ENCODE measurements at places on chromosomes 13 and 19.

- no peak for DNase-seq
Measured at GRCh38 chr13:46295491-46296114, 83.9 kb downstream of the LRRC63 start.

- no peak for DNase-seq
Measured at GRCh38 chr13:41019011-41019487, at the start of gene ELF1. ELF1 (minus strand) TSS chr13:41019316; CDS start chr13:40982054, 37,262 bp downstream.

DNA sequence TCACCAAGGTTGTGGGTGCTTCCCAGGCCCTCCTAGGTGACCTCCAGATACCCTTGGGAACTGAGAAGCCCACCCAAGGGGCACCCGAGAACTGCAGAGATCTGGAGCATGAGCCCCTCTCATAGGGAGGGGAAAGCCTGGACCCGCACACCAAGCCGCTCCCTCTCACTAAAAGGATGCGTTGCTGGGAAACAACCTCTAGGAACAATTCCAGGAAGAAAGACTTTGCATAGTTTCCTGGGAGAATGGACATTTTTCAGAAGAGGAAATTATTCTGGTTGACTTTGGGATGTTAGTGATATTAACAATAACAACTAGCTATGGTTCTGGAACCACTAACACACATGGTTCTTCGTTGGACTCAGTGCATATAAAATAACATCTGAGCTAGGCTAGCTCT is 64.6 kb downstream of the SLC7A1 start:
- no peak for DNase-seq

DNA sequence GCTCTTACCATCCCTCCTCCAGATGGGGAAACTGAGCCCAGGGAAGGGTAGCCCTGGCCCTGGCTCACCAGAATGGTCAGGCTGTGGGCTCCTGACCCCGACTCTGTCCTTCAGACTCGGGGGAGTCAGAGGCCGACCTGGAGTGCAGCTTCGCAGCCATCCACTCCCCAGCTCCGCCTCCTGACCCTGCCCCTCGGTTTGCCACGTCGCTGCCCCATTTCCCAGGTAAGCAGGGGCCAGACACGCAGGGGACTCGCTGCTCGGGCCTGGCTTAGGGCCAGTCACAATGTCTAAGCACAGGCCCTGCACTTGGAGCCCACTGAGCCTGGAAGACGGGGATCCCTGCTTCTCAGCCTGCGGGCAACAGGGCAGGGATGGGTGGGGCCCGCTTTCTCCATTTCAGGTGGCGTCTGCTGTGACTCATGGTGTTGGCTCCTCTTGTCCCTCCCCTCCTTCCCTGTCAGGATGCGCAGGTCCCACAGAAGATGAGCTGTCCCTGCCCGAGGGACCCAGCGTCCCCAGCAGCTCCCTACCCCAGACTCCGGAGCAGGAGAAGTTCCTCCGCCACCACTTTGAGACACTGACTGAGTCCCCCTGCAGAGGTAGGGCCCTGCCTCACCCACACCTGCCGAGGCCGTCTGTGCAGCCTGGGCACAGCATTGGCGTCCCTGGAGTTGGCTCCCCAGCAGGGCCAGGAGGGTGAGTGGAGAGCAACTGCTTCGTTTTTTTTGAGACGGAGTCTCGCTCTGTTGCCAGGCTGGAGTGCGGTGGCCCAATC is 9.2 kb upstream of the OVOL3 start:
- no peak for DNase-seq

- peak; percentile 31 for DNase-seq
Measured at GRCh38 chr13:51453959-51454703, 1.3 kb upstream of the INTS6 start.

DNA sequence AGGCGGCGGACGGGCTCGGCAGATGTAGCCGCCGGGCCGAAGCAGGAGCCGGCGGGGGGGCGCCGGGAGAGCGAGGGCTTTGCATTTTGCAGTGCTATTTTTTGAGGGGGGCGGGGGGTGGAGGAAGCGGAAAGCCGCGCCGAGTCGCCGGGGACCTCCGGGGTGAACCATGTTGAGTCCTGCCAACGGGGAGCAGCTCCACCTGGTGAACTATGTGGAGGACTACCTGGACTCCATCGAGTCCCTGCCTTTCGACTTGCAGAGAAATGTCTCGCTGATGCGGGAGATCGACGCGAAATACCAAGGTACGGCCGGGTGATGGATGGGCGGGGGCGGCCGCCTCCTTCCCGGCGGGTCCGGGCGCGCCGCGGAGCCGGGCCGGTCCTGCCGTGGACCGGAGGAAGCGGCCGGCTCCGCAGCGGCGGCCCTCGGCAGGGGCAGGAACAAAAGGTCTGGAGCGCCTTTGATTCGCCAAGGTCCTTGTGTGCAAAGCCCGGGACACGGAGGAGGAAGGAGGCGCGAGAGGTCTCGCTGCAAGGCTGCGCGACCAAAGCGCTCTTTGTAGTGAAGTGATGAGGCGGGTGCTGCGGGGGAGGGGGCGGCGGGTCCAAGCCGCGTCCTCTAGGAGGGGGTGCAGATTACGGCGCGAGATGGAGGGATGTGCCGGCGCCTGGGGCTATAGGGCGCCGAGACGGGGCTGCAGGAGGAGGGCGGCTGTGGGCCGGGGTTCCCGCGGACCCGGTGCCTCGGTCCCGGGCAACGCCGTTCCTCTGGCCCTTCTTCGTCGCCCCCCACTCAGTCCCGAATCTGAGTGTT is 689 bp downstream of the ING1 start:
- DNase-seq = no peak

DNA sequence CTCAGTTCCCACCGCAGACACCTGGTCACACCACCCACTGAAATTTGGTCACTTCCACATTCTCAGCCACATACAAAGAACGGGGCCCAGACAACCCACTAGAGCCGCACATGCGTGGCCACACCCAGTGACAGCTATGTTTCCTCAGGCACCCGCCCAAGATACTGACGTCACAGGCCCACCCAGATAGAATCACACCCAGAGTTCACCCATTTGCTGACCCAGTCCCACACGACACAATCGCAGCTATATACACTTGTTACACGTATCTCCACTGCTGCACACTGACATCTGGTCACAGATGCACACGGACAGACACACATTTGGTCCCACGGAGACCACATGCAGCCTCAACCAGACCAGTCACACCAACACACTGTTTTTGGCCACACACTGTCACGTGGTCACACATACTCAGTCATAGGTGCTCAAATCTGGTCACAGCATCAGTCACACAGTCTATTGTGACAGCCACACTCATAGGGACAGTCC is 2.9 kb downstream of the NUMBL start:
- DNase-seq = no peak

DNA sequence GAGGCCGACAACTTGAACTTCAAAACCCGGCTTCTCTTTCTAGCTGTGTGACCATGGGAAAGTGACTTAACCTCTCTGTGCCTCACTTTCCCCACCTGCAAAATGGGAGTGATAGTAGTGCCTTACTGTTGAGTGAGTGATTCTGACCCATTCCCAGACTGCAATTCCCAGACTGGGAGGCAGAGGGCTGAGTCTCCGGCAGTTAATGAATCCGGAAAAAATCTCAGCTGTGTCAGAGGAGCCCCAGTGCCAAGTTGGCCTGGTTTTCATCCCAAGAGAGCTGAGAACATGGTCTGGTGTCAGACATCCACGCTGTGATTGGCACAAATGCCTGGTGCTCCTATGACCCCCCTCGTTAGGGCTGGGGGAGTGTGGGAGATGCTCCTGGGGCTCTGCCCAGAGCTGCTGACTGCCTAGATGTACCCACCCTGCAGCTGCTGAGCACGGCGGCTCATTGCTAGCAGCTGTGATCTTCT is 50.0 kb downstream of the PIN1 start:
- peak; percentile 92 for DNase-seq

DNA sequence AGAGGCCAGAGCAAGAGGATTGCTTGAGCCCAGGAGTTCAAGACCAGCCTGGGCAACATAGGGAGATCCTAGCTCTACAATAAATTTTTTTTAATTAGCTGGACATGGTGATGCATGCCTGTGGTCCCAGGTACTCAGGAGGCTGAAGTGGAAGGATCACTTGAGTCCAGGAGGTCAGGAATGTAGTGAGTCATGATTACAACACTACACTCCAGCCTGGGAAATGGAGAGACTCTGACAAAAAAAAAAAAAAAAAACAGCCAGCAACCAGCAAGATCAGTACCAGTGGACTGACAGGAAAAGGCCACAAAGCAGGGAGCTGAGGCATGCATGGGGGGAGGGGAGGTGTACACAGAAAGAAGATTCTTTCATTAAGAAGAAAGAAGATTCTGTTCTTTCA is 52.7 kb upstream of the RFXAP start:
- DNase-seq = no peak

GRCh38 chr19:24048261-24048660 is 38.7 kb upstream of the ZNF254 start:
- no peak for DNase-seq

- no peak for DNase-seq
Measured at GRCh38 chr19:56507446-56508289, at the start of gene ZNF471. ZNF471 (plus strand) TSS chr19:56507855; CDS start chr19:56511572, 3,717 bp downstream.

- DNase-seq = no peak
Measured at GRCh38 chr13:36959456-36960116, 39.5 kb upstream of the SMAD9 start.

DNA sequence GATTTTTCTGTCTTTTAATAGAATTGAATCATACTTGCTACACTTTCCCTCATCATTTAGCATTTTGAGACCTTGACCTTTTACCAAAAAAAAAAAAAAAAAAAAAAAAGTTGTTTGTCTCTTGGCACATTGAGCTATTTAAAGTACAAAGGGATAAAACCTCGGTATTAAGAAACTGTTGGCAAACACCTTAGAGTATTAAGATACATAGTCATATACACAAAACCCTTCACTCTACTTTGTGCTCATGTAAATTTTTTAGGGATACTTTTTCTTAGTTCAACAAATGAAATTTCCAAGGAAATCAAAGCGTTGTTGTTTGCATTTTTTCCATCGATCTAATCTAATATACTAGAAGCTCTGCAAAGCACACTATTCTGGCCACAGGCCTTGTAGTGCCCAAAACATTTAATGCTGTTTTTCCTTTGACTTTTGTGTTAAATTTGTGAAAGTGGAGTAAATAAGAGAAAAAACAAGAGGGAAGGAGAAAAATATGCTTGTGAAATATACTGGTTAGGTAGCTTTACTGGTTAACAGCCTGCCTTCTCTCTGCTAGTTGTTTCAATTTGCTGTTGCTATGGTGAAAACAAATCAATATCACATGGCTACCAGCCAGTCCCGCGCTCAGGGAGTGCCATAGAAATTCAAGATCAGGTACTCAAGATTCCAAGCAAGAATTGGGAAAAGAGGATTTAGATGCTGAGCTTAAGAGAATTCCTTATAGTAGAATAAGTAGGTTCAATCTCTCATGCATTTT is 2.6 kb downstream of the MBNL2 start:
- DNase-seq = no peak

- no peak for DNase-seq
Measured at GRCh38 chr13:83929157-83929556, 46.9 kb upstream of the SLITRK1 start.

GRCh38 chr13:40061466-40062450 is 406.3 kb downstream of the COG6 start:
- DNase-seq = no peak

- DNase-seq = no peak
Measured at GRCh38 chr19:55284405-55285058, 735 bp downstream of the BRSK1 start.

GRCh38 chr13:24129914-24130774 is 30.4 kb upstream of the SPATA13 start:
- DNase-seq = no peak

GRCh38 chr13:28245465-28245864 is 107.1 kb downstream of the PAN3 start:
- no peak for DNase-seq

GRCh38 chr13:59340151-59340550 is 823.6 kb downstream of the DIAPH3 start:
- DNase-seq = no peak

DNA sequence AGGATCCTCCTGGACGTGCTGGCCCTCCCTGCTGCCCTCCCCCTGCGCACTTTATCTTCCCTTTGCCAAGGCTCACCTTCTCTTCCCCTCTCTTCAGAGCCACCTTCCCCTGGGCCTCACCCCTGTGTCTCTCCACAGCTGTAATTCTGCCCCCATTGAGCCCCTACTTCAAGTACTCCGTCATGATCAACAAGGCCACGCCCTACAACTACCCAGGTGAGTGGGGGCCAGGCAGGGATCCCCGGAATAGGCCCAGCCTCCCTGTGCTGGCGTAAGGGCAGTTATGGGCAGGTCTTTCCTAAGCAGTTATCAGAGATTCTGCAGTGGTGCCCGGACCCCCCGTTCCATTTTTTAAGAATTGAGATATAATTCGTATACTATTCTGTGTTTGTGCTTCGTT is 3.1 kb downstream of the NDUFA3 start:
- DNase-seq = no peak

DNA sequence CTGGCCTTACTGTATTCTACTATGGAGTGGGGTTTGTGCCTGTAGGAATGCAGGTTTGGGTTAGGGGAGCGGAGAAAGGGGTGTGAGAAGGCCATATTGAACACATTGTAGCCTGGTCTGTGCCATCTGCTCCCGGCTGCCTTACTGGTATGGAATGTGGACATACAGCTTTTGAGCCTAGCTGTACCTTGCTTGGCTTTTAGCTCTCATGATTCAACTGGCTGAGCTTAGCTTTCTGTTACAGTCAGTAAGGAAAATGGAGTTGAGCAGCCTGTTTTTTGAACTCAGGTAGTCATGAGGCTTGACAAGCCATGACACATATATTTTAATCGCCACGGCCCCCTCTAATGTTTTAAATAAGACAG is 41.6 kb downstream of the ARHGAP35 start:
- no peak for DNase-seq

DNA sequence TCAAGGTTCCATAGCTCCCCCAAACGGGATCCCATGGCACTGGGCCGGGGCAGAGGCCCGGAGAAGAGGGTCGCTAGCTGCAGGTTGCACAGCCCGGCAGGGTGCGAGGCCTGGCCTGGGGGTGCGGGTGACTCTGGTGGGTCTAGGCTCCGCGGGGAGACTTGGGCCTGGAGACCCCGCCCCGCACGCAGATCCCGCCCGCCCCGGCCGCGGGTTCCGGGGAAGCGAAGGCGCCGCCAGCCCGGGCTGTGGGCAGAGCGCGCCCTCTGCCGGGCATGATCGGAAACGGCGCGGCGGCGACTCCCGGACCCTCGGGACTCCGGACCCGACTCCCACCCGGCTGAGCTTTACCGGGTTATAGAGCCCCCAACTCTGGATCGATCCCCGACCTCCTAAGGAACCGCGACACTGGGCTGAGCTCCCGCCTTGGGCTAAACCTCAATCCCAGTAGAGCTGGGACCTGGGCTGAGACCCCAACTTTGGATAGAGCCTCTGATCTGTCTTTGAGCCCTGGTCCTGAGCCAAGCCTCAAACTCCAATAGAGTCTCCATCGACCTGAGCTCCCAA is 3.1 kb upstream of the TNFAIP8L1 start:
- DNase-seq = peak; percentile 43

GRCh38 chr13:111659219-111659775 is 338.9 kb downstream of the TEX29 start:
- no peak for DNase-seq

DNA sequence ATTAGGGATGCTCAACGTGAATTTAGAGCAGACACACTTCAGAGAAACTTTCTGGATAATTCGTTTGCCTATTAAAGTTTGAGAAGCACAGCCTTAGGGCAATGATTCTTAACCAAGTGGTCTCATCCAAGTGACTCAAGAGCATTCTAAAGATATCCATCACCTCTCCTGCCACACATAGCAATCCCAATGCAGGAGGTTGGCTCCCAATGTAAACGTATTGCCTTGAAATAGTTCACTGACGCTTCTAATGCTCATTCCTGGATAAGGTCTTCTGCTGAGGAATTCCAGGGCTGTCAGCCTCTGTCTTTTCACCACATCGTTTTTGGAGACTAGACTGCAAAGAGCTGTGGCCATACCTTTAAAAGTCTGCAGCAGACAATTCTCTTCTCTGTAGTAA is 279.8 kb upstream of the DACH1 start:
- DNase-seq = no peak

Data from NCI-H1694 (cell line).